ENCODE measurements at places on chromosomes 5 and 9. TPM values are rescaled to one million over a fixed set of nuclear protein-coding genes. Genes with fewer than 3 reads are reported as not detected.

Gene NR4A3
- 37.7 TPM for total RNA-seq

Gene MSMP
- 0.51 TPM for total RNA-seq

Gene FRRS1L
- not detected for total RNA-seq

Gene OXCT1
- total RNA-seq = 117 TPM

Gene OR1Q1
- total RNA-seq = not detected

Gene RAB3C
- not detected for total RNA-seq

DNA sequence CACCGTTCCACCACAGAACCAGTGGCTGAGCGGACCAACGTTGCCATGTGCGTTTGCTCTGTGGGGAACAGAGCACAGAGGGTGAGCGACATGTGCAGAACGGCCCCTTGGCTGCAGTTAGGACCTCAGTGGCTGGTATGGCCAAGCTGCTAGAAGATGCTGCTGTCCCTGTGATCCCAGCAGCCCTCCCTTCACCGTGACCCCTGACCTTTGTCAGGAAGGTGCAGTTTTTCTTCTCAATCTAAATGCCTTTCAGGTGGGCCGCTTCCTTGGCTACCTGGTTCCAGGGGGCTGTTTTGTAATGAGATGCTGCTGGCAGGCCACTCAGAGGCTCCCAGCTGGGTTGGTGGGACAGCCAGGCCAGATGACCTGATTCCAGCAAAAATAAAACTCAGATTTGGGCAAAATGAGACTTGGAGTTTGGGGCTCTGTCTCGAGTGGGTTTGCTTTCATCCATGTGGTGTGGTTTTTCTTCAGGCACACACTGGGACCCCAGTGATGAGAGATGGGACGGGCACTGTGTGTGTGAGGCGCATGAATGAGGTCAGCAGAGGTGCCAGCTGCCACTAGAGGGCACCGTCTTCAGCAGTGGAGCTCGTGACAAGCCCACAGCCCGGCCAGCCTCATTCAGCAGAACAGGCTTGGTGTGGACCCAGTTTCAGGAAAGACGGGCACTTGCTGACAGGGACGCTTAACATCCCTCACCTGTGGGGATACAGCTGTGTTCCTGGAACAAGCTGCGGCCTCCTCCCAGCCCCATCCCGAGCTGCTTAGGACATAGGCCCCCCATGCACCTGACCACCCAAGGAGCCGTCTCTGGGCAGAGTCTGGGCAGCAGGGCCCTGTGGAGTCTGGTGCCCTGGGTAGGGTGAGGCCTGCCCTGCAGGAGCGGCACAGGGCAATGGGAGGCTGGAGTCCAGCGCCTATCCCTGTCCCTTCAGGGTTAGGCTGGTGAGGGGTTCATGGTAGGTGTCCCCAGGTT lies 4.1 kb downstream of the MRPS2 start:
- no peak for DNase-seq
- H3K36me3 ChIP-seq = peaks cover 18% of the 10 kb centered on the region
- no peaks in the 10 kb centered on the region for H3K27me3 ChIP-seq
- H3K27ac ChIP-seq = no peak overlapping the region
- H3K4me1 ChIP-seq = peaks cover 21% of the 10 kb centered on the region

DNA sequence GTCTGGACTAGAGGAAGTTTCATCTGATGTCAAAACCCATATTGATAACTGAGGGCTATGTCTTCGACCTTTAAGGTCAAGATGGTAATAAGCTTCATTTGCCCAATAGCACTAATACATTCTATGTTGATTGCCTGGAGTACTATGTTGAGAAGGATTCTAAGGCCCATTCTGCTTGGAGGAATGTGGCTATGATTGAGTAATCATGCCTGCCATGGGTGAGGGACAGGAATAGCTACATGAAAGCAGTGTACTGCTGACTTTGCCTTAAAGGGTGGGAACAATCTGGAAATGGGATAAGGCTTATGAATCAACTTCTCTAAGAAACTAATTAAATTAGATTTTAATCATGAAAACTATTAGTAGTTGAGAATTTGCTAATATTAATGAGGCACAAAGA lies 13.6 kb downstream of the NNT start:
- H3K36me3 ChIP-seq = peaks cover 17% of the 10 kb centered on the region
- H3K4me3 ChIP-seq = no peak overlapping the region
- no peak for DNase-seq
- H3K27ac ChIP-seq = no peak overlapping the region
- no peaks in the 10 kb centered on the region for H3K27me3 ChIP-seq
- no peaks in the 10 kb centered on the region for H3K4me1 ChIP-seq

DNA sequence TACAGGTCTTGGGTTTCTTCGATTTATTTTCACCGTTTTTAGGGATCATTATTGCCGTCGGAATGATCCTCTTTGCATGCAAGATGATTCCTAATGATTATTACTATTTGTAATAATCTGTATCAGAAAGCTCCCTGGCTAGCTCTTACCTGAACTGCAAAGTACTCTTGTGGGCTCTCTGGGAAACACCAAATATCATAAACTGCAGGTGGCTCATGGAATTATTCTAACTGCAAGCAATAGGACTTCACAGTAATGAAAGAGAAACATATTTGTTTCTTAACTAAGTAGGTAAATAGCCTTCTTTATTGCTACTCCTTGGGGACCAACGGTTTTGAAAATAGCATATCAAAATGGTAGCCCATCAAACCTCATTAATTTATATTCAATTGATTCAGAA lies 219.4 kb downstream of the NFIB start:
- H3K27me3 ChIP-seq = no peaks in the 10 kb centered on the region
- no peaks in the 10 kb centered on the region for H3K36me3 ChIP-seq
- H3K27ac ChIP-seq = no peak overlapping the region

DNA sequence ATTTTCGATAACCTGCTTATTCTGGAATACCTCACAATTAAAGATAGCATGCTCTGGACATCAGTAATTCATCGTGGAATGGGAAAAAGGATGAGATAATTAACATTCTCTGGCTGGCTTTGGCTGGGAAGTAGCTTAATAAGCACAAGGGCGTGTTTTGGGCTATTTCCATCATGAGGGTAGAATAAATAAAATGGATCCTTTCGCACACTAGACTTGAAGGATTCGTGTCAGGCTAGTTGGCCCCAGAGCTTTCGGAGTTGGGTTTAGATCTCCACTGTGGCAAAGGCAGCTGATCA lies 151.2 kb upstream of the ADRA1B start:
- H3K4me1 ChIP-seq = no peaks in the 10 kb centered on the region
- no peak overlapping the region for H3K27ac ChIP-seq
- H3K36me3 ChIP-seq = no peaks in the 10 kb centered on the region
- no peak for DNase-seq

- no peak for DNase-seq
- H3K27me3 ChIP-seq = no peaks in the 10 kb centered on the region
- no peak overlapping the region for H3K27ac ChIP-seq
- H3K4me1 ChIP-seq = peaks cover 15% of the 10 kb centered on the region
These were observed 3.5 kb upstream of the WDR38 start for GRCh38 chr9:124849801-124850200.

DNA sequence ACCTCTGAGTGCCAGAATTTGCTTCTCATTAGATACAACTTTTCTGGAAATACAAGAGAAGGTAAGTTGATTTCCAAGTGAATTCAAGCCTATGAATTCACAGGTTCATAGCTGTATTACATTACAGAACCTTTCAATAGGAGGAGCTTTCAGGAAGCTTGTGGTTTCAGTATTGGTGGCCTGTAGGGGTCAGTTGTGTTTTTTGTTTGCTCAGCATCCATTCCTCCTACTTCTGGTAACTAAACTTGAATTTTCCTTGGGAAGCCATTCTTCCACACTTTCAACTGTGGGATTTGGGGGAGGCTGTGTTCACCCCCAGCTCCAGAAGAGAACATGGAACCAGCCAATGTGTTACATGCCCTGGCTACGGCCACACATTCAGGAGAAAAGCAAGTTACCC lies 5.6 kb upstream of the CYSTM1 start:
- DNase-seq = no peak
- no peaks in the 10 kb centered on the region for H3K36me3 ChIP-seq
- no peak overlapping the region for H3K27ac ChIP-seq

DNA sequence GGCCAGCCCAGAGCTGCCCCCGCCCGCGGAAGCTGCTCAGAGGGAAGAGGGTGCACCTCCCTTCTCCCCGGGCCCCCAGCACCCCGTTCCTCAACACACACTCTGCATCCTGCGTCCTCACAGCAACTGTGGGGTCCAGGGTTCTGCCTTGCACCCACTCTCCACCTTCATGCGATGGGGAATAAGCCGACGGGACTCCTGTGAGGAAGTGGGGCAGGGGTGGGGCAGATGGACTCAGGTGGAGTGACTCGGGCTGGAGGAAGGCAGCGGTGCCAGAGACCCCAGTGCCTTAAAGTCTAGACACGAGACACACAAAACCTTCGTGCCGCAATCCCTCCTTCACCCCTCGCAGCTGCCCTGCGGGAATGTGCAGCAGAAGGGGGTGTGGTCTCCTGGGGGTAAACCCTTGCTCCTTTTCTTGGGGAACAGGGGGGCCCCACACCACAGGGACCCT lies 8.6 kb downstream of the BRD3 start:
- peaks cover 20% of the 10 kb centered on the region for H3K4me1 ChIP-seq
- peak; percentile 44 for DNase-seq
- no peaks in the 10 kb centered on the region for H3K27me3 ChIP-seq
- H3K4me3 ChIP-seq = no peak overlapping the region
- H3K27ac ChIP-seq = no peak overlapping the region

- H3K4me1 ChIP-seq = no peaks in the 10 kb centered on the region
- no peak overlapping the region for H3K27ac ChIP-seq
- no peak overlapping the region for H3K4me3 ChIP-seq
- H3K36me3 ChIP-seq = no peaks in the 10 kb centered on the region
These were observed 97.3 kb downstream of the PAPPA start for GRCh38 chr9:116250891-116251290.

GRCh38 chr9:137146527-137146918 lies 7.6 kb downstream of the GRIN1 start:
- H3K36me3 ChIP-seq = no peaks in the 10 kb centered on the region
- peaks cover 10% of the 10 kb centered on the region for H3K27me3 ChIP-seq
- H3K27ac ChIP-seq = no peak overlapping the region
- H3K4me3 ChIP-seq = no peak overlapping the region

DNA sequence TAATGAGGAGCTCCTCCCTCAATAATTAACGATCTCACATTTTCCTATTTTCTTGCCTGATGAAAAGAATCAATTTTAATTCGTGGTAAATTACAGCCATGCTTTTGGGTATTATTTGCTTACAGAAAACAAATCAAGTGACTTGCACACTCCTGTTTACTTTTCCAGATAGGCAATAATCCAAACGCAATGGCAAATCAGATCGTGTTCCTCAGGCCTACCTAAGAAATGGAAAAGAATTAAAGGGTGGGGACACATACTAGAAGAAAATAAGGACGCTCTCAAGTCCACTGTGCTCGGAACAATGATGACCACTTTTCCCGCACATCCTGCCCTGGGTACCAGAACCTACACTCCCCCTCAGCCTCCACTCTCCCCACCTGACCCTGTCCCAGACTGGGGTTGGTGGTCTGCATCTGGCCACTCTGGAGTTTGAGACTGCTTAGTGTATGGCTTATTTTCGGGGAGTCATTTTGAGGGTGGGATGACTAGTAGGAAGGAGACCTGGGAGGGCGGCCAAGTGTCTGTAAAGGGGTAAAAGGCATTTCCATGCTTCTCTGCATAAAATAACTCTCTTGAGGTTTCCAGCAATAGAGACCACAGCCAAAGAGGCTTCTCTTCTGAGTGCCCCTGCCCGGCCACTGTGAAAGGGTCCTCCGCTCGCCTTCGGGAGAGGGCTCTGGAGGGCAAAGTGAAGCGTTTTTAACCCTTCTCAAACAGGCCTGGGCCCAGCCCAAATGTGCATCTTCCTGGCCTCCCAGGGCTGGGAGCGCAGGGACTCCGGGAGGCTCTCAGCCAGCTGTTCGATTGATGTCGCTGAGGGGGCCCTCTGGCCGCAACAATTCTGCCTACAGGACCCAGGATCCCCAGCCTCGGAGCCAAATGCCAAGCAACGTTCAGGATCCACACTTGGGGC lies 4.5 kb upstream of the OTP start:
- peaks cover 17% of the 10 kb centered on the region for H3K4me1 ChIP-seq
- H3K27ac ChIP-seq = no peak overlapping the region
- H3K36me3 ChIP-seq = no peaks in the 10 kb centered on the region
- DNase-seq = no peak

DNA sequence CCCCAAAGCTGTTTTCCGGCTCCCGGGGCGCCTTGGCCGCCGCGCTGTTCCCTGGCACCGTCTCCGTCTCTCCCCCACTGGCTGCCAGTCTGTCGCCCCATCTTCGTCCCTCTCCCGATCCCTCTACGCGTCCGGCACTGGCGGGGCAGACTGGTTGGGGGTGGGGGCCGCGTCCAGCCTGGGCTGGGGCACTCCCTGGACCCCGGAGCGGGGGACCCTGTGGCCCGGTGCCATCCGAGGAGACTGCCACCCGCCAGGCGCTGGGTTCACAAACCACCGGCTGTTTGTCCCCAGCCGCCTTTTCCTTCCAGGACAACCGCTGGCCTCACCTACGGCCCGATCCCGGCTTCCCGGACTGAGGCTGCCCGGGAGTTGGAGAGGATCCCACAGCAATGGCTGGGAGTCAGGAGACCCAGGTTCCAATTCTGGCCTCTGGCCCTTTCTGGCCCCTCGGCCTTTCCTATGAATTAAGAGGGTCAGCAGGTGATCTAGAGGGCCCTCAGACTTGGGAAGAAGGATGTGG lies 1.0 kb upstream of the FIBCD1 start:
- no peak for DNase-seq
- H3K4me3 ChIP-seq = no peak overlapping the region
- peaks cover 63% of the 10 kb centered on the region for H3K27me3 ChIP-seq
- H3K27ac ChIP-seq = no peak overlapping the region

DNA sequence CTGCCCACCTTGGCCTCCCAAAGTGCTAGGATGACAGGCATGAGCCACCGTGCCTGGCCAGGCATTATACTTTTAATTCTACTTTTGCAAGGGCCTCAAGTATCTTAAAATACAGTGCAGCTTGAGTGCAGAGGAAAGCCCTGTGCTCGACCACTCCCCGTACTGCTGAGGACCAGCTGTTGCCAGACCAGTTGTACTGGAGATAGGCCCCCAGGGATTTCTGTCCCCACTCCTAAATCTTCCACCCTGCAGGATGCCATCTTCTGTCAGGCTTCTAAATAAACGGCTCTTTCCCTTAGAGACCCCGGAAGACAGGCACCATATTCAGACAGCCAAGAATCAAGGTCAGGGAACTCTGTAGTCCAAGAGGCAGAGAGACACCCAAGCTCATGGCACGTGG lies 16.6 kb upstream of the PSMD5 start:
- H3K4me3 ChIP-seq = no peak overlapping the region
- peaks cover 43% of the 10 kb centered on the region for H3K36me3 ChIP-seq
- no peaks in the 10 kb centered on the region for H3K27me3 ChIP-seq
- no peak for DNase-seq
- no peak overlapping the region for H3K27ac ChIP-seq

GRCh38 chr9:95484225-95484624 lies 32.5 kb downstream of the PTCH1 start:
- no peak for DNase-seq
- H3K4me3 ChIP-seq = no peak overlapping the region
- H3K4me1 ChIP-seq = no peaks in the 10 kb centered on the region
- no peaks in the 10 kb centered on the region for H3K27me3 ChIP-seq
- H3K27ac ChIP-seq = no peak overlapping the region

DNA sequence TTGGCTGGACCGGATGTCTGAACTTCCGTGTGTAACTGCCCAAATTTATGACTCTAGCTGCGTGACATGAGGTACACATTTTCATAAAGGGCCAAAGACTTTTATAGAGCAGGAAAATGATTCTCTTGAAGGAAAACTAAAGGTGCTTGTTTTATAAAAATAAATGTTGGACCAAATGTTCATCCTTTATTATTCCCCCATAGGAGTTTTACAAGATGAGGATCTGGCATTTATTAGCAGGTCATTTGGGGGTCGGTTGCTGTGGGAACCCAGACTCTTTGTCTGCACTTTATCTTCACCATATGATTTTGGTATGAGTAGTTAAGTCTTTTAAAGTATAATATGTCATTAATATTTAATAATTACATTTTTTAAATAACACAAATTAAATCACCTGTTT lies 571.2 kb downstream of the EFNA5 start:
- no peak overlapping the region for H3K27ac ChIP-seq
- no peaks in the 10 kb centered on the region for H3K36me3 ChIP-seq
- no peak for DNase-seq
- no peaks in the 10 kb centered on the region for H3K27me3 ChIP-seq
- no peaks in the 10 kb centered on the region for H3K4me1 ChIP-seq
- no peak overlapping the region for H3K4me3 ChIP-seq
